Epithelial cell of proximal tubule (primary cell): ENCODE measurements at places on chromosomes 4 and X.

DNA sequence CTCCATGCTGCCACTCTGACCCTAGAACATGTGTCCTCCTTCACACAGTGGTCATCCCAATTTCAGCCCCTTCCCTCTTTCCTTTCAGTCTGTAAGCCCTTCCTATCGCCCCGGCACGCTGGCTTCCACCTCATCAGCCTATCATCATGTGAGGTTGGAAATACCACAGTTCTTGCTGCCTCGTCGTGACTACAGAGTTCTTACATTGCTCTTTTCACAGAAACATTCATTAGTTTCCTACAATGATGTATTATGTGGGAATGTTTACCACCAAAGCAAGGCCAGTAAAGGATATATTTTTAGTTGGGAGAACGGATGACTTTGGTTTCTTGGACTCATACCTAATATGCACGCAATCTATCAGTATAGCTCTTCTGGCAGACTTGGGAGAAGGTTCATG is 169.5 kb upstream of the BOD1L1 start:
- no peak for DNase-seq

- DNase-seq: no peak
These were observed 102.6 kb downstream of the MMRN1 start for GRCh38 chr4:89997171-89997704.

GRCh38 chr4:48862661-48863060 is 31.8 kb downstream of the OCIAD1 start:
- DNase-seq: no peak

- DNase-seq: no peak
These were observed 65.7 kb downstream of the ZFX start for GRCh38 chrX:24215272-24215671.

GRCh38 chr4:188246488-188246887 is 107.2 kb downstream of the TRIML1 start:
- no peak for DNase-seq

GRCh38 chr4:76651616-76652015 is 216.6 kb downstream of the SHROOM3 start:
- DNase-seq: no peak

- no peak for DNase-seq
These were observed 67.2 kb downstream of the ANK2 start for GRCh38 chr4:113116414-113117357.

DNA sequence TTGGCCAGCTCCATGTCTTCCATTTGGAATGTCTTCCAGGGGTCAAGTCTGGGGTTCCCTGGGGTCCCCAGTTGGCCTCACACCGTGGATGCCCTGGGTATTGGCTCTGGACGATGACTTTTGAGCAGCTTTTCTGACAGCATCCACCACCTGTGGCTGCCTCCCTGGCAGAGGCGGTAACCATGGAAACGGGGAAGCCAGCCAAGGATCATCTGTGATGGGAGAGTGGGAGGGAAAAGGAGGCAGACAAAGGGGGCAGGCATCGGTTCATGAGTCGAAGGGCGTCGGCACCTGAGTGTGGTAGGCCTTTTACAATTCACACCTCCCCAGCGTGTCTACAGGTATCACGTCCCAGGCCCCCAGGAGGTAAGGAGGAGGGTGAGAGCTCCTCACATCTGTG is 152.2 kb downstream of the ASMT start:
- no peak for DNase-seq

GRCh38 chrX:153827016-153827415 is 3.3 kb downstream of the PDZD4 start:
- no peak for DNase-seq
